Aorta (tissue), 5 donors: ENCODE measurements at places on chromosomes 5 and 9. TPM values are rescaled to one million over a fixed set of nuclear protein-coding genes. Genes with fewer than 3 reads are reported as not detected.

COL27A1 gene
- total RNA-seq: 54.3 TPM

DNA sequence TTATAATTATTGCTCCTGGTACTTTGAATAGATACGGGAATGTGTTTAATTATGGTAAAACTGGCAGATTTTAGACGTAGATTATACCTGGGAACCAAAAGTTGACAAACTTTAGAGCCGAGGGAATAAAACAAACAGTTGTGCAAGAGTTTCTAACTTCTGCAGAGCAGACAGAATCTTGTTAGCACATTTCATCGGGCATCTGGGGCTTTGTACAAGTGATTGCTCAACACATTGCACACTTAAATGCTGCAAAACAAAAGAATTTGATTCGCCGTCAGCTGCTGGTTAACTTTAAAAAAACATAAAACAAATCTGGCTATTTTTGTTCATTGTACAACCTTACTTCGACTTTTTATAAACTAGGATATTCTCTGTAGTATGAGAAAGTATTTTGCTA, 398.1 kb downstream of the MAN2A1 start:
- H3K4me3 ChIP-seq: no peak overlapping the region
- no peak for DNase-seq

- no peaks in the 10 kb centered on the region for H3K4me1 ChIP-seq
- H3K4me3 ChIP-seq: no peak overlapping the region
- H3K27me3 ChIP-seq: no peaks in the 10 kb centered on the region
- DNase-seq: no peak
Observed at GRCh38 chr5:9380109-9380508, 165.8 kb downstream of the SEMA5A start.

DNA sequence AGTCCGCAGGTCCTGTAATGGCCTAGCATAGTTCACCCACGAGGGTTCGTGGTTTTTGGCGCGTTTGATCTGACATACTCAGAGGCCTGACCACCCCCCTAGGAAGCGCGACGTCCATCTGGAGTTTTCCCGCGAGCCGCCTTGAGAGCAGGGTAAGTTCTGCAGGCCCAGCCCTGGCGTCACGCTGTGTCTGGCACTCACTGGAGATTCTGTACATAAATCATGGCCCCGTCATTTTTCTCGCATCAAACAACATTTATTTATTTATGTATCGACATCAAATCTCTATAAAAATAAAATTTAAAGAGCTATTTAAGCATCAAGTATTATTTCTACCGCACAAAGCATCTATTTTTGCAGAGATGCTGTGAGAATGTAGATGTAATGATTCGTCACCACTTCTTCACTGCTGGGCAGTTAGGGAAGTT, 437 bp upstream of the TRIM41 start:
- peak overlapping the region; percentile 60 for H3K4me3 ChIP-seq
- H3K27me3 ChIP-seq: no peaks in the 10 kb centered on the region
- no peak for DNase-seq
- H3K4me1 ChIP-seq: no peaks in the 10 kb centered on the region

RANBP17 gene
- total RNA-seq: 10.8 TPM

DNA sequence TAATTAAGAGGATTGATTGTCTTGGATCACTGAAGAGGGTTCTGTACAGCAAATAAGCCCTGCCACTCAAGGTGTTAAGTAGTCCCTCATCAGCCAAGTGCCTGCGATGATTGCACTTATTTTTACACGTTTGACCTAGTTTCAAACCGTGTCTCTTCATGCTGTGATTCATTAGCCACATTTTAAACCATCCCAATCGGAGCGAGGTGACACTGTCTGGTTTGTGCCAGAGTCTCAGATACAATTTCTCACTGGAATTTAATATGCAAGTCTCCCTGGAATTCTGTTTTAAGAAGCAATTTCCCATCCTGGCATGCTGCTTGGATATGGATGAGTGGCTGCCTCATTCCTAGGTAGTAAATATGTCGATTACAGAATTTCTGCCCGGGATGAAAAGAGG, 1.6 kb downstream of the INSYN2B start:
- peaks cover 1% of the 10 kb centered on the region for H3K27me3 ChIP-seq
- no peak for DNase-seq
- no peak overlapping the region for H3K4me3 ChIP-seq

FAM221B gene
- not detected for total RNA-seq

GRCh38 chr5:171521219-171521633, 101.8 kb downstream of the FGF18 start:
- no peaks in the 10 kb centered on the region for H3K27me3 ChIP-seq
- no peaks in the 10 kb centered on the region for H3K36me3 ChIP-seq
- no peaks in the 10 kb centered on the region for H3K4me1 ChIP-seq
- DNase-seq: peak; percentile 89

GRCh38 chr5:54739371-54739770, 221.8 kb downstream of the SNX18 start:
- H3K4me3 ChIP-seq: no peak overlapping the region
- no peaks in the 10 kb centered on the region for H3K36me3 ChIP-seq
- DNase-seq: no peak
- no peak overlapping the region for H3K27ac ChIP-seq
- H3K27me3 ChIP-seq: no peaks in the 10 kb centered on the region

MZB1 gene
- total RNA-seq: 3.9 TPM

DNA sequence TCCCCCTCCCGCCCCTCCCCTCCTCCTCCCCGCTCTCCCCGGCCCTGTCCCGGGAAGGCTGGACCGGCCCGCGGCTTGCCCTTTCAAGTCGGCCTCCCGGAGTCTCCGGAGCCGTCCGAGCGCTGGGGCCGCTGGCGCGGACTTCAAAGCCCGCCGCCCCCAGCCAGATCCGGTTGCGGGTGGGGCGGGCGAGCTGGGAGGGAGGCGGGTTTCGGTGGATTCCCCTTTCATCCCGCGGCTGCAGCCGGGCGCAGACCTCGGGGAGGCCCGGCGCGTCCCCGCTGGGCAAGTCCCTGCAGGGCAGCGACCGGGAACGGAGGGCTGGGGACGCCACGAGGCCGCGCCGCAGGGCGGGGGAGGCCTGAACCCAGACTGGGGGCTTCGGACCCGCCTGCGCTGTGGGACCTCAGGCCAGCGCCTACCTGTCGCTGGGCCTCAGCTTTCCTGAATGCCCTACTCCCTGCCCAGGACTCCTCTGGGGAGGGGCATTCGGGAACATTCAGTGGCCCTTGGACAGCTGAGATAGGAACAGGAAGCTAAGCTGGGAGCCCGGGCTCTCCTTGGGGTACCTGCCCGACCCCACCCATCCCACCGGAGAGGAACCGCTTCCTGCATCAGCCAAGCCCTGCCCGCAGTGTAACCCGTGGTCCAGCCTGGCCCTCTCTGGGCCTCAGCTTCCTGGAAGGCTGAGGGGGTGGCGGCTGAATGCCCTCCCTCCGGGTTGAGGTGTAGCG, 23.4 kb downstream of the C9orf50 start:
- H3K27ac ChIP-seq: peak overlapping the region; percentile 1
- H3K27me3 ChIP-seq: no peaks in the 10 kb centered on the region
- H3K36me3 ChIP-seq: no peaks in the 10 kb centered on the region
- DNase-seq: peak; percentile 89
- H3K4me1 ChIP-seq: no peaks in the 10 kb centered on the region

GRCh38 chr5:137621306-137621705, 114.6 kb downstream of the KLHL3 start:
- H3K27ac ChIP-seq: peak overlapping the region; percentile 79
- no peaks in the 10 kb centered on the region for H3K36me3 ChIP-seq
- H3K4me1 ChIP-seq: peaks cover 5% of the 10 kb centered on the region

DNA sequence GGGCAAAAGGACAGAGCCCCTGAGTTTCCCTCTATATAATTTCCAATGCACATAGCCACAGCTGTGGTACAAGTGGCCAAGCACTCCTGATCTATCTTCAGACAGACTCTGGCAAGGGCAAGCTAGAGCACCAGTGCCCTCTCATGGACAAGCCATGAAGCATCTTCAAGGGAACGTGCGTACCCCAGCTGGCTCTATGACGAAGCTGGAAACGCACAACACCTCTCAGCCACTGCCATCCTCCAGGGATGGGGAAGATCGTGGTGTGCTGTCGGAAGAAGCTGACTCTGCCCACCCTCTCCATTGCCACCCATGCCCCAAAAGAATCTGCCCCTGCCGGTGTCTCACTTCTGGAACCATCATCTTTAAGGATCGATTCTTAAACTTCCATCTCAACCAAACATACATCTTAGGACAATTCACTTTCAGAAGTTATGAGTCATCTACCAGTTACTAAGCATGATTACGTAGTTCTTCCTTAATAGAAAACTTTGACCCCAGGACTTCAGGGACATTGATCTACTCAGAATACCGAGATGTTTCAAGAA, 482.9 kb downstream of the AGTPBP1 start:
- no peak overlapping the region for H3K27ac ChIP-seq
- no peaks in the 10 kb centered on the region for H3K36me3 ChIP-seq
- DNase-seq: peak; percentile 65
- no peak overlapping the region for H3K4me3 ChIP-seq
- H3K4me1 ChIP-seq: no peaks in the 10 kb centered on the region

NUTM2G gene
- not detected for total RNA-seq

BHMT2 gene
- total RNA-seq: 34.7 TPM

GRCh38 chr5:92678640-92679039, 902.4 kb downstream of the NR2F1-AS1 start:
- no peaks in the 10 kb centered on the region for H3K27me3 ChIP-seq
- no peaks in the 10 kb centered on the region for H3K4me1 ChIP-seq
- H3K4me3 ChIP-seq: no peak overlapping the region
- no peak overlapping the region for H3K27ac ChIP-seq
- no peaks in the 10 kb centered on the region for H3K36me3 ChIP-seq

DNA sequence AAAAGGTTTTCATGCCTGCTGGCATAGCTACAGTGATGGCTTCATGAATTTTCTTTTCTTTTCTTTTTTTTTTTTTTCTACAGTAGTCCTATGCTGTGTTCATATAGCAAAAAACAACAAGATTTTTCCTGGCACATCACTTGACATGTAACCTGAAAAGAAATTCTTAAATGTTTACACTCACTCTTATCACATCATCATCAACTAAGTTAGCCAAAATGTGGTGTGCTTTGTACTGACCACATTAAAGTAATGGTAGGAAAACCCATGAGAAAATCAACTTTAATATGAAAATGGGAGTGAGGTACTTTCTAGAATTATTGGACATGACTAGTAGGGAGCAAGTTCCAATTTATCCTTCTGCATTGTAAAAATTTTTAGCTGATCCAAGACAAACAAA, 146.7 kb downstream of the SSBP2 start:
- no peak overlapping the region for H3K4me3 ChIP-seq
- H3K27me3 ChIP-seq: no peaks in the 10 kb centered on the region
- no peak overlapping the region for H3K27ac ChIP-seq

DNA sequence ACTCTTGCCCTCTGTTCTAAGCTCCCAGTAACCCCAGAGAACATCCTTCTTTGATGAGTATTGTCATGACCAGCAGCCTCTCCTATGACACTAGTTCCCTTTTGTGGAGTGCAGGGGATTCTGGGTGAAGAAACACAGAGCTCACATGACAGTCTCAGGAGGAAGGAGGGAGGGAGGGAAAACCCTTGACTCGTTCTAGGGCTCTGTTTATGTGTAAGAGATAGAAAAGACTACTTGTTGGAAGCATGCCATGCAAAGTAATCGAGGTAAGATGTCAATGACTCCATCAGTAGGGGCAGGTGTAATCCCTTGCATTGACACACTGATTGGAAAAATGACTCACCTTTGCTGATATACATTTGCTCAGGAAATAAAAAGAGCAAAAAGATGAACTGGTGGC, 190.2 kb upstream of the ELL2 start:
- DNase-seq: no peak
- H3K27me3 ChIP-seq: no peaks in the 10 kb centered on the region
- H3K4me1 ChIP-seq: peaks cover under 1% of the 10 kb centered on the region
- no peaks in the 10 kb centered on the region for H3K36me3 ChIP-seq
- H3K27ac ChIP-seq: no peak overlapping the region
- H3K4me3 ChIP-seq: no peak overlapping the region

DNA sequence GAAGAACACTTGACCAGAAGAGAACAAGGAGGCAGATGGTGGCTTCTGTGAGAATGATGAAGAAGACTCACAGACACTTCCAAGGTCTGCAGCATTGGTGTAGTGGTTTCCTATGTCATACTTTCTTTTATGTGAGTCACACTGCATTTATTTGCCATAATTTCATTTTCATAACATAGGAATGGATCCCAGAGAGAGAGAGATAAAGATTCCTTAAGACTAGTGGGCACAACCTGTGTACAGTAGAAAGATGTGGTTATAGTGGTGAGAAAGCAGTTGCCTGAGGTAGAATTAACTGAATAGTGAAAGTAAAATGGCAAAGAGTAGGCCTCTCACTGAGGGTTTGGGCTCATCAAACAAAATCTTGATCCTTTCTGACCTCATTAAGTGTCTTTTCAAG, 7.6 kb upstream of the CCDC152 start:
- H3K4me3 ChIP-seq: no peak overlapping the region
- DNase-seq: no peak
- H3K27ac ChIP-seq: no peak overlapping the region
- no peaks in the 10 kb centered on the region for H3K27me3 ChIP-seq
- no peaks in the 10 kb centered on the region for H3K4me1 ChIP-seq
- no peaks in the 10 kb centered on the region for H3K36me3 ChIP-seq

GRCh38 chr5:122314036-122314435, 2.0 kb downstream of the SNCAIP start:
- H3K27me3 ChIP-seq: no peaks in the 10 kb centered on the region
- no peak overlapping the region for H3K4me3 ChIP-seq
- no peaks in the 10 kb centered on the region for H3K36me3 ChIP-seq
- no peaks in the 10 kb centered on the region for H3K4me1 ChIP-seq

AOPEP gene
- 270 TPM for total RNA-seq

ETF1 gene
- total RNA-seq: 69.2 TPM

GRCh38 chr5:17012289-17012688, 76.2 kb upstream of the MYO10 start:
- H3K4me3 ChIP-seq: no peak overlapping the region
- H3K27ac ChIP-seq: no peak overlapping the region
- no peak for DNase-seq
- H3K36me3 ChIP-seq: no peaks in the 10 kb centered on the region
- no peaks in the 10 kb centered on the region for H3K4me1 ChIP-seq

GRCh38 chr5:6705088-6705487, 8.1 kb upstream of the TENT4A start:
- peak overlapping the region; percentile 96 for H3K27ac ChIP-seq
- no peak overlapping the region for H3K4me3 ChIP-seq
- no peak for DNase-seq
- no peaks in the 10 kb centered on the region for H3K4me1 ChIP-seq

TMC1 gene
- 2.9 TPM for total RNA-seq
